ENCODE measurements at places on chromosomes 5 and 9.

DNA sequence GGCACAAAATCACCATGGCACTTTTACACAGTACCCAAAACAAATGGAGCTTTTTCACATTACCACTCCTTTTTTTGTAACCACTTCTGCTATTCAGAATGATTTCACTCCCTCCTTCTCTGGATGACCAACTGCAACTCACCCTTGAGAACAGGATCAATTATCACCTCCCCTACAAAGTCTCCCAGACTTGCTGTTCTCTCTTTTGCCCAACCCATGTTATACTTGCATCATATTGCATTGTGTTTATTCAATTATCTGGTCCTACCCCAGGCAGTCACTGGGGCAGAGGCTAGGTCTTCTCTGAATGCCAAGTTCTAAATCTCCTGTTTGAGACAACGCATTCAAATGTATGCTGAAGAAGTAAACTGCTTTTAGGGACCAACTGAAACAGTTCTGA lies 96.0 kb downstream of the GPR21 start:
- no peak for DNase-seq

DNA sequence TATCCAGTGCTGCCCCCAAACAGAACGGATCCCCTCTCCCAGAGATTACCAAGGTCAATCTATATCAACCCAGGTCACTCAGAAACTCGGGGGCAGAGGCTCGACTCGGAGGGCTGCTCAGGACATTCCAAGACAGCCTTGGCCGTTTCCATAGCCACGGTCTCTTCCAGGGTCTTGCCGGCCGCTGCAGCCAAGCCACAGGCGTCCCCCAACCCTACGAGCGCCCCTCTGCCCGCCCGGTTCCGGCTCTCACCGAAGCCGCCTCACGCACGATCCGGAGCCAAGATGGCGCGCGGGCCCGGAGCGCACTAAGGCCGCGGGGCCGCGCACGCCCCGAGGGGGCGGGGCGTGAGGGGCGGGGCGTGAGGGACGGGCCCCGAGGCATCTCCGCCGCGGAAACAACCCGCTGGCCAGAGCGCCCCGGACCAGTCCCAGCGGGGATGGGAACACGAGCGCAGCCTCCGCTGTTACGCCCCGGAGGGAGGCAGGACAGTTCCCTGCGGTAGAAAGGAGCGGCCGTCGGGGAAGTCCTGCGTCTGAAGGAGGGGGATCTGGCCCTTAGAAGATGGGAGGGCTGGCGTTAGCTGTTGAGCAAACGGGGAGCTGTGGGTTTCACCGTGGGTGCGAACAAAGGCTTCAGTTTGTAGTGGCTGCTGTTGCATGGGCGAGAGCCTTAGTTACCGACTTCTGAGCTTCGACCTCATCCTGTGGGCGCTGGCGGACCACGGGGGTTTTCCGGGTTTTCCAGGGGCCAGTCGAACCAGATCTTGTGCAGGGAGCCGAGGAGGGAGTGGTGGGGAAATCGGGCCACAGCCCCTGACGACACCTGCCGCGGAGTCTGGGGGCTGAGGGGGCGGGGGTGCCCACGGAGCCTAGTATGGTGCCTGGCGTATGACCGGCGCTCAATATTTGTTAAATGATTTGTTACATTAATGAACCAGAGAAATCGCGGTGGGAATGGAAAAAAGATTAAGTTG lies at the start of gene RPP25L:
RPP25L (minus strand) TSS at position 287 of the 977 bp plus-strand sequence. CDS start 801 bp downstream, outside the sequence.
- peak; percentile 80 for DNase-seq

DNA sequence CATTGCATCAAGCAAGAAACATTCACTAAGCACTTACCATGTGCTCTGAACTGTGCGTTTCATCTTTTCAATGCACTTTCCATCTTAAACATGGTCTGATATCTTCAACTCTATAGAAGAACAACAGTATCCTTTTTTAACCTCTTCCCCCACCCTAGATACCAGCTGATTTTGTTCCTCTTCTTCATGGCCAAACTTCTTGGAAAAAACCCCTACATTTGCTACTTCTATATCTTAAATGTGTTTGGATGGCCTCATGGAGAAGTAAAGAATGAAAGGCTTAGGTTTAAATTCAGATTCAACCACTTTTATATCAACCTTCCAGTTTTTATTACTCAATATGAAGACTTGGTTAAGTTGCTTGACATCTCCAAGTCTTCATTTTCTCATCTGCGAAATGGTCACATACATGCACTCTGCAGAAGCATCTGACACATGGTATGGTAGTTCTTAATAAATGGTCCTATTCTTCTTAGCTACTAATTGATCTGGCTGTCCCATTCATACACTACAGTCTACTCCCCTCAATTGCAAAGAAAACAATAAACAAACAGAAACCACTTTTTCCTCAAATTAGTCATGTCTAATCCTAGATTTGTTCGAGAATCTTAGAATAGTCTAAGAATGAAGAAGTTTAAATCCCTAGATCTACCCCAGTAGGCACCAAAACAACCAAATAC lies 59.4 kb downstream of the FYB1 start:
- DNase-seq = no peak

DNA sequence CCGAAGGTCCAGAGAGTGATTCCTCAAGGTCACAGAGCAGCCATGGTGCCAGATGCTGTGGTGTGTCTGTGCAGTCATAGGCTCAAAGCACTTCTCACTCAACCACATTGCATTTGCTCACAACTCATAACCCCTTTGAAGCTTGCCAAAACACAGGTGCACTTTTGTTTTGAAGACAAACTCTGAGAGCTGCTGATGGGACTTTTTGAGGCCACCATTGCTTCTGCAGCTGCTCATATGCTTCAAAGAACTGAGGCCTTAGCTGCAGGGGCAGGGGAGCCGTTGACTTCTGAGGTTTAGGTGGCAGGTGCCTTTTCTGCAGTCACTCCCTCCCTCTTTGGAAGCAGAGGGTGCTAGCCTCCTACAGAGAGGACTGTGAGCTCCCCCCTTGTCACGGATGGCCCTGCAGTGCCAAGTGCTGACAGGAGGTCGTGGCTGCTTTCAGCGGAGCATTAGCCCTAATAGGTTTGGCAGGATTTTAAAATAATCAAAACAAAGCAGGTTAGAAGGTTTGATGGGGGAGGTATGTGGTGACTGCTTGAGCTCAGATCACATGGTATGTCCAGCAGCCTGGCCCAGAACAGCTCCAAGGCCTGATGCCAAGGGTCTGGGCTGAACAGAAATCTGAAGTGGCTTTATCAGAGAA lies 232.1 kb downstream of the MAN2A1 start:
- DNase-seq = peak; percentile 17

DNA sequence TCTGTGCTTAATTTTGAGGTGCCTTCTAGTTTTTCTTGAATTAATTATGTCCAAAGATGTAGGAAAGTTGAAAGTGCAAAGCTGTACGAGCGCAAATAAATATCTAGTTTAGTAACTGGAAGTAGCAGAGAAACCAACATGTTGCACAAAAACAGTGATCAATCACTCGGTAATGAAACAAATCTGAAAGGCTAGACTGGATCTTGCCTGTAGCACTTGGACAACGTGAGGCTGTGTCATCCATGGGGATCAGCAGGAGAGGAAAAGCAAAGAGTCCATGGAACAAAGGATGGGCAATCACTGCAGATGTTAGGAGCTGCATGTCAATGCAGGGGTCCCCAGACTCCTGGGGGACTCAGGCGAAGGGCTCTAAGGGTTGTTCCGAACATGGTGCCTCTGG lies 424.2 kb downstream of the IRX1 start:
- DNase-seq = no peak

DNA sequence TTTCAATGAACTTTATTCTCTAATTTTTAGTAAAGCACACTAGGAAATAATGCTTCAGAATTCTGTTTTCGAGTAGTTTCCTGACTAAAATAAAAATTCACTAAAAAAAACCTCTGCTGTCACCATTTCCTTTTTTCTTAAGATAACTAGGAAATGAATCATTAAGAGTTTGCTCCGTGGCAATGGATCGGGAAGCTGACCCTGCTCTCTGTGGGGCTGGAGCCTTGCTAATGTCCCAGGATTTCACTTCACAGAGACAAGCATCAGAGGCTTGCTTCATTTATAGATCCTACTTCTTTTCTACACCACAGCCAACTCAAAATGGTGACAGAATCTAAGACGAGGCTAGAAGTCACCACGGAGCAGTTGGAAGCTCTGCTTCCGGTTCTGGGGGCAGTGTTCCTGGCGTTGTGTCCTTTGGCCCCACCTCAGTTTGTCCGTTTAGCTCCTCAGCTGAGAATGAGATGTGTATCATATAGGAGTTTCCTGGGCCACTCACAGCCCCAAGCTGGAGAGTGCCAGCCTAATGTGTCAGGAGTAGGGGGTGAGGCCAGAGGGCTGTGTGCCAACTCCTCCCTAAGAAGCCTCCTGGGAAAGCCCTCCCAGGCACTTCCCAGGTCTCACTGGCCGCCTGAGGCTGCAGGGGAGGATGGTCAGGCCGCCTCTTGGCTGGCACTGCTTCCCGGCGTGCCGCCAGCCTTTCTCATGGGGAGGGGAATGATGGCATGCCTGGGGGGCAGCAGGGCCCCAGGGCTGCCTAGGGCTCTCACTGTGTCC lies 19.6 kb downstream of the TENT4A start:
- no peak for DNase-seq

DNA sequence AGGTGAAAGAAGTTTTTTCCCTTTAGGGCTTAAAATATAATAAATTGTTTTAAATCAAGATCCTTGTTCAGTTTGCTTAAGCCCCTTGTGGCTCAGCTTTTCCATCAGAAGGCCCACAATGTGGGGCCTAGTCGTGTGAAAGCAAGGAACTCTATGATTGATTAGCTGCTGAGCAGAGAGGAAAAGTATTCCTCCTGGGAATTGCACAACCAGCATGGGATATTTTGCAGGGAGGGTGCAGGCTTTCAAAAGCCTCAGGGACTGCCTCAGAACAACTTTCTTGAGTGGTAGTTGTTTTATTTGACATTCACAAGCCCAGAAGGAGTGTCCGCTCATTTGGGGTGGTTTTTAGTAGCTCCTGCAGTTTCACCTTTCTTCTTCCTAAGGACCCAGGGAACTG lies 19.8 kb downstream of the TTC23L start:
- no peak for DNase-seq

All from activated CD4-positive, alpha-beta T cell treated with anti-CD3 and anti-CD28 coated beads, Interleukin-2, amount 50 U/mL, for 48 hours (primary cell).